ENCODE measurements at places on chromosomes 2 and 18. TPM values are rescaled to one million over a fixed set of nuclear protein-coding genes. Genes with fewer than 3 reads are reported as not detected.

DNA sequence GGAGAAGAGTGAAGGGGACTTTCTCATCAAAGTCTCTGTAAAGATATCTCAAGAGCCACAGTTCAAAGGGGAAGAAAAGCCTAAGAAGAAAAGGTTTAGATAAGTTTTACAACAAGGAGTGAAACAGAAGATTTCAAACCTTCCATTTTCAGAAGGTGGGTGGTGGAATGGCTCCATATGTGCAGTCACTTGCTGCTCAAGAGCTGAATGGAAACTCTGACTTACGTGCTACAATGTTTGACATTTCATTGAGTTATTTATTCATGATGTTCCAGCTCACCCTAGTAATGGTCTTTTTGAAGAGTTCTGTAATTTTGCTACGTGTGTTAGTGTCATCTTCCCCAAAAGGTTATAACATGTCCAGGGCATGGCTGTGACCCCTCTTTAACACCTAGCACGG is 21.7 kb downstream of the LCT start:
- no peak for DNase-seq
- H3K4me1 ChIP-seq, result no peaks in the 10 kb centered on the region
- H3K36me3 ChIP-seq, result no peaks in the 10 kb centered on the region
- no peak overlapping the region for H3K27ac ChIP-seq

DNA sequence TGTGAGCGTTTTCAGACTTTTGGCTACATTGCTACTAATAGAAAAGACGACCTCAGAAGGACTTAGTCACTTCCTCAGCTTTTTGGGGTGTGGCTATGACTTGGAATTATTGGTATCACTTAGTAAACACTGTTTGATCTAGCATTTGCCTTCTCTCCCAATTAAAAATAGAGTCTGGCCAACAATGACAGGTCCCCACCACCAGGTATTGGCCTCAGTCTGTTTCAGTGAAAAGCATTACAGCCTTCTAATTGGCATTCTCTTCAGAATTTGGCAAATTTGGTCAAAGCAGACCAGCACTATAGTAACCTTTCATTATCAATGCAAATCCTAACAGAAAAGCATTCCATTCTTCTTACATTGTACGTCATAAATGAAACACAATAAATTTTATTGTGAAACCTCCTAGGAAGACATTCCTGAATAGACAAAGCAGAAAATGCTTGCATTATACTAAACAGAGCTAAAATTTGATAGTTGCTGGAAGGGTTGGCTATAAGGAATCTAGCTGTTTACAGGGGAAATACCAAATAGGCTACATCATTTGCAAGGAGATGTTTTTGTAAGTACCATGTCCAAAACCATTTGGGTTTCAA is 613.9 kb downstream of the IRS1 start:
- H3K27me3 ChIP-seq, result no peaks in the 10 kb centered on the region
- peaks cover 15% of the 10 kb centered on the region for H3K4me1 ChIP-seq
- no peaks in the 10 kb centered on the region for H3K36me3 ChIP-seq
- H3K27ac ChIP-seq, result no peak overlapping the region
- no peak overlapping the region for H3K4me3 ChIP-seq

DNA sequence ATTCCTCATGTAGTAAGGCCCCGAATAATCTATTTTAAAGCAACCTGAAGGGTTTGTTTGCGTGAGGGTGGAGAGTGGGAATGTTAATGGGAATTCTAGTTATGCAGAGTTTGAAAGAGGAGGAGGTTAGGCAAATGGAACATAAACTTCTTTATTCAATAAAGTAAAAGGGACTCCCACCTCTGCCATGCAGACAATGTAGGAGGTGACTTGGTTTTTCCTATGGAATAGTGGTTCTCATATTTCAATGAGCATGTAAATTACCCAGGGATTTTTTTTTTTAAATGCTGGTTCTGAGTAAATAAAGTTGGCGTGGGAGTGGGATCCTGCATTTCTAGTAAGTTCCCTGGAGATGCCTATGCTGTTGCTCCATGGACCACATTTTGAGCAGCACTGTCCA is 367.9 kb downstream of the THSD7B start:
- peaks cover 8% of the 10 kb centered on the region for H3K36me3 ChIP-seq
- no peaks in the 10 kb centered on the region for H3K27me3 ChIP-seq
- peaks cover 10% of the 10 kb centered on the region for H3K4me1 ChIP-seq
- H3K27ac ChIP-seq, result peak overlapping the region; percentile 23
- no peak for DNase-seq
- H3K4me3 ChIP-seq, result no peak overlapping the region

GRCh38 chr2:16279201-16279570 is 338.8 kb downstream of the MYCN start:
- no peak overlapping the region for H3K4me3 ChIP-seq
- H3K27ac ChIP-seq, result no peak overlapping the region

DNA sequence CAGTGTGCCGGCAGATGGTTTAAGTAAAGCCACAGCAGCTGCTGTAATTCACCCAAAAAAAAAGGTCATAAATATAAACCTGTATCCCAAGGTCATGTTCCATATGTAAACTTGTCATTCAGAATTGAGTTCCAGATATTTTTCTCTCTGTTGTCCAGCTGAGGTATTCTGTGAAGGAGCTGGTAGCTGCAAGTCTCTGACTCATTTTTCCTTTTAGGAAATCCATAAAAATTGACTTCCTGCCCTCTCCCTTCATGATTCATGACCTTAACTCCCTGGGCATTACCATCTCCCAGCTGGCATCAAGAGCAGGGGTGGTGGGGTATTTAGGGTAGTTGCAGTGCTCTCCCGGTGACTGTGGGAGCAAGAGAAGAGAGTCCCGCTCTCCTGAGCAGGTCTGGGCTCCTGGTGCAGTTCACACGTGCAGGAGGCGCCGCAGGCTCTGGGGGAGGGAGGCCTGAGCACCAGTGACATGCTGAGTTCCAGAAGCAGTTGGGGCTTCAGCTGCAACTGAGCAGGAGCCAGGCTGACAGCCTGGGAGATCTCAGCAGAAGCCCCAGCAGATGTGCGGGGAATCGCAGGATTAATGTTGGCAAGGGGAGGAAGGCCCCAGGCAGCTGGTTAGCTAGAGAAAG is 192.6 kb downstream of the MGAT5 start:
- no peaks in the 10 kb centered on the region for H3K27me3 ChIP-seq
- no peak for DNase-seq
- H3K4me3 ChIP-seq, result no peak overlapping the region
- no peak overlapping the region for H3K27ac ChIP-seq

CTNNA2 gene
- 3.8 TPM for total RNA-seq

DNA sequence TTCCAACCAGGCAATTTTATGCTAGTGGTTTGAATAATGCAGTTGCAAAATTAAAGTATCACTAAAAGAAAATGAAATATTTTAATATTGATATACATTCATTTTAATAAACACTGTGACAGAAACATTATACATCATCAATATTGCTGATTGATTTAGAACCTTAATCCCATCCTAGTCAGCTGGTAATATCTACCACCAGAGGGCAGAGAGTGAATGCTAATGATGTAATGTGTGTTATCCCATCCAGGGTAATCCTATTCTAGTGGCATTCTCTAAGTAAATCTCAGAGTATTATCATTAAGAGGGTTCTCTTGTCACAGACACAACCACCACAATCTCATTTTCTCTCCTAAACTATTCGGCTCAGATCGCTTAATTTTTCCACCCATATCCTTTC is 477.4 kb downstream of the CPS1 start:
- H3K36me3 ChIP-seq, result no peaks in the 10 kb centered on the region
- no peaks in the 10 kb centered on the region for H3K27me3 ChIP-seq
- no peak overlapping the region for H3K4me3 ChIP-seq
- peaks cover 3% of the 10 kb centered on the region for H3K4me1 ChIP-seq
- DNase-seq, result no peak
- no peak overlapping the region for H3K27ac ChIP-seq

GRCh38 chr2:199101487-199101886 is 356.3 kb downstream of the SATB2 start:
- no peak overlapping the region for H3K4me3 ChIP-seq
- H3K27me3 ChIP-seq, result no peaks in the 10 kb centered on the region
- no peak for DNase-seq
